ENCODE measurements at places on chromosomes 12 and 14.

GRCh38 chr14:74638066-74638465, 26.0 kb upstream of the LTBP2 start:
- DNase-seq: no peak

DNA sequence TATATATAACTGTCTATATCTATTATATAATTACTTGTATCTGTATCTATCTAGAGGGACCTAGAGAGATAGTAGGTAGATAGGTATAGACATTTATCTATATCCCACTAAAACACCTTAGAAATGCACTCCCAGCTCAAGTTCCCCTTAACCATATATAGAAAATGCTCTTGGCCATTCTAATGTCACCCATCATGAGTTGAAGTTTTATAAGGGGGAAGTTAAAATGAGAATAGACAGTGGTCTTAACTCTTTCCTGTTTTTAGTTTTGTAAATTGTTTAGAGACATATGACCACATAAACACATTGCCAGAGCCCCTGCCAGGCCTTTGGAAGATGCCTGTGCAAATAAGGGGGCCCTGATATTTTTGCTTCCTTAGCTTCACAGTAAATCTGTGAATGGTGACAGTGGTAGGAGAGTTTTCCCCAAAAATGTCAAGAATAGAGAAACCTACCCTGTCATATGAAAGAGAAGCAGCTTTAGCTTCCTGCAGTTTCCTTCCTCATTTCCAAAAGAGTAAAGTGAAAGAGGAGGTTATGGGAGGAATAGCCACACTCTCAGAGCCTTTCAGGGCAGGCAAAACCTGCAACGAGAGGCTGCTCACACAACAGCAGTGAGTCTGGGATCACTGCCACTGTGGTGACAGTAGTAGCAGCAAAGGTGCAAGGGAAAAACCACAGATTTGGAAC, 45.5 kb downstream of the MGST1 start:
- DNase-seq: no peak

DNA sequence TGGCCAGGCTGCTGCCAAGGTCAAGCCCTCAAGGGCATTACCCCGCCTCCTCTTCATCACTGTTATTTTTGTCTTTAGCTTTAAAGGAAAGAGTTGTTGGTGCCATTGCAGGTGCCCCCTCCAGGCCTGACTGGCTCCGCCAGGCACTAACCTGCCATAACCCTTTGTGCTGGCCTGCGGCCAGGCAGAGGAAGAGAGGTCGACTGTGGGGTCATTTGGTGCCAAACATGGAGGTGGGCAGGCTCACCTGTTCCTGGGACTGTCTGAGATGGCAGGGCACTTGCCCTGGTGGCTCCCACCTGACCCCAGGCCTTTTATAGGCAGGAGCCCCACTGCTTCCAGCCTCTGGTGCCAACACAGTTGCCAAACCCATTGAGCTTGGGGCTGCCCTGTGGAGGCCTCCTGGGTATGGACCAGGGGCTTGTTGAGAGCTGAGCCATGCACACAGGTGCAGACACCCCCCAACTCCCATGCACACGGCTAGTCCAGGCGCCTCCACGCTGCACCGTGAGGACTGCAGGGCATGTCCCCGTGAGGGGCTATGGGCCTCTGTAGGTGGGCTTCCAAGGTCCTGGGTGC, 29.4 kb upstream of the PLD4 start:
- DNase-seq: peak; percentile 15

DNA sequence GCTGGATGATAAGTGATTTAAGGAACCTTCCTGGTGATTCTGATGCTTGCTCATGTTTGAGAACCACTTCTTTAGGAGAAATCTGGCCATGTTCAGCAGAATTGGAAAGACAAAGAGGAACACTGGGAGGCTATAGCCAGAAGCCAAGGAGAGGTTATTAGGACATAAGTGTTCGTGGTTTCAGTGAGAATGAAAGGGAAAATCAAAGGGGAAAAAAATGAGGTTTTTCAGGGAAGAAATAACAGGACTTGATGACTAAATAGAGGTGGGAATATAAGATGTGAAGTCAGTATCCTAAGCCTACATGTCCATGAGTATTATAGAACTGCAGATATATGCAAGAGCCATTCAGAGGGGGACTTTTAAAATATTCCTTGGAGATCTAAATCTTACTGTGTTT, 95.6 kb downstream of the DAAM1 start:
- no peak for DNase-seq

DNA sequence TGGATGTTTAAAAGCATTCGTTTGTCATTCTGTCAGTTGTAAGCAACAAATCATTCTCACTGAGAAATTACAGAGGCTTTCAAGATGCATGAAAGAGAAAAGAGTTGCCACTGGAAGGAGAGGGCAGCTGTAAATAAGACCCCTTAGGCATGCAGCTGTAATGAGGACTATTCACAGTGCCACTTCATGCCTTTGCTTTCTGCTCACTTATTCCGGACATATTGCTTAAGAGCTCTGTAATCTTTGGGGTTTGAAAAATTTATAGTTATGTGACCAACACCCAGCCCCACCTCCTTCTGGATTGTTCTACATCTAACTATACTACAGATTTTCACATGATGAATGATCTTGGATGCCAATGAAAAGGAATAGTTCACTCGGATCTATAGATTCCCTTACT, 194.8 kb upstream of the DCN start:
- DNase-seq: no peak

DNA sequence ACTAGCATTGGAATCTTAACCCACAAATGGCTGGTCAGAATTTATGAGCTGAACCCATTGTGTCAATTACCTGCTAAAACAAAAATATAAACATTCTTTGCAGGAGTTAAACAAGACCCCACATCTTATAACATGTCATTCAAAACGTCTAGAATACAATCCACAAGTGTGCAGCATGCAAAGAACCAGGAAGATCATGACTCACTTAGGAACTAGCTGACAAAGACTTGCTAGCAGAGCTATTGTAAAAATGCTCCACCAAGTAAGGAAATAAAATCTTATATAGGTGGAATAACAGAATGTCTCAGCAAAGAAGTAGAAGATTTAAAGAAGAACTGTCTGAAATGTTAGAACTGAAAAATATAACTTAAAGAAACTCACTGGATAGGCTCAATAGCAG, 26.5 kb upstream of the POC1B start:
- DNase-seq: no peak

- DNase-seq: no peak
These were observed 20.1 kb upstream of the PLEKHD1 start for GRCh38 chr14:69464379-69464778.

DNA sequence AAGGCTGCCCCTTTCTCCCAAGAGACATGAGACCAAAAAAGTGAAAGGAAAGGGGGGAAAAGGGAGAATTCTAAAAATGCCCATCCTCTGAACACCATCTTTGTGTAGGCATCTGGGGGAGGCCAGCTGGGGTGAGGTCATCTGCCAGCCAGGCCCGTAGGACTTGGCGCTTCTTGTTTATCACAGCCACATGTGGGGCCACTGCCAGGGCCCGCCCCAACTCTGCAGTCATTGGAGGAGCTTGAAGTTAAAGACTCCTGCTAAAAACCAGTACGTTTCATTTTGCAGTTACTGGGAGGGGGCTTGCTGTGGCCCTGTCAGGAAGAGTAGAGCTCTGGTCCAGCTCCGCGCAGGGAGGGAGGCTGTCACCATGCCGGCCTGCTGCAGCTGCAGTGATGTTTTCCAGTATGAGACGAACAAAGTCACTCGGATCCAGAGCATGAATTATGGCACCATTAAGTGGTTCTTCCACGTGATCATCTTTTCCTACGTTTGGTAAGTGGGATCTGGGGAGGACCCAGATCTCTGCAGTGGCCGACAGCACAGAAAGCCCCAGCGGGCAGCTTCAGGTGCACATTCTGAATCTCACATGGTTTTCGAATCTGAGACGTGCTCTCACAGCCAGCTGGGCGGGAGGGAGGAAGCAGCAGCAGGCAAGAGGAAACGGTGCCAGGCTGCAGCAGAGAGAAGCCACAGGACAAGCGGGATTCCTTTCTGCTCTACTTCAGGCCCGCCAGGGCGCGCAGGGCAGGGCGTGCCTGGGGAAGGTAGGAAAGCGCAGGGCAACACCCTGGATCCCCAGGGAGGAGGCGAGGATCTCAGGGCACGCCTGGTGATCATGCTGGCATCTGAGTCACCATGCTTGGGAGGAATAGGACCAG, at the start of gene P2RX7:
Gene P2RX7 (plus strand): TSS at position 276 of the 881 bp plus-strand sequence. CDS start 95 bp downstream, at position 371.
- DNase-seq: peak; percentile 77

GRCh38 chr14:39097159-39097558, 5.9 kb downstream of the SEC23A start:
- DNase-seq: no peak

GRCh38 chr14:99562856-99563748, 40.9 kb downstream of the CCDC85C start:
- DNase-seq: no peak

DNA sequence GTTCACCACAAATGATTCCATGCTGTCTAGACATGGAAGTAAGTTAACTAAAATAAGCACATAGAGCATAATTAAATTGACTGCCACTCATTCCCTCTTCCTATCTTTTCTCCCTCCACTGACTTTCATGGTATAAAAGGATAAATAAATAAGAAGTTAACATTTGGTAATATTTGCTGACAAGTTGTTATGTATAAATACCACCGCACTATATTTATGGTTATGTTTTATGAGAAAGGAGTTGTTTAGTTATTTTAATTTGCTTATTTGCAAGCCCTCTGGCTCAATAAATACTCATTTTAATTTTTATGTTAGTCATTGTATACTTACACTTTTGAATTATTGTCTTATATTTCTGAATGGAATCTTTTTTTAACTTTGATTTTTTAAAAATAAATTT, 113.5 kb downstream of the MIPOL1 start:
- DNase-seq: no peak

GRCh38 chr12:31277081-31277480, 48.9 kb downstream of the SINHCAF start:
- no peak for DNase-seq

GRCh38 chr12:129610601-129611120, 293.2 kb downstream of the TMEM132D start:
- peak; percentile 71 for DNase-seq

DNA sequence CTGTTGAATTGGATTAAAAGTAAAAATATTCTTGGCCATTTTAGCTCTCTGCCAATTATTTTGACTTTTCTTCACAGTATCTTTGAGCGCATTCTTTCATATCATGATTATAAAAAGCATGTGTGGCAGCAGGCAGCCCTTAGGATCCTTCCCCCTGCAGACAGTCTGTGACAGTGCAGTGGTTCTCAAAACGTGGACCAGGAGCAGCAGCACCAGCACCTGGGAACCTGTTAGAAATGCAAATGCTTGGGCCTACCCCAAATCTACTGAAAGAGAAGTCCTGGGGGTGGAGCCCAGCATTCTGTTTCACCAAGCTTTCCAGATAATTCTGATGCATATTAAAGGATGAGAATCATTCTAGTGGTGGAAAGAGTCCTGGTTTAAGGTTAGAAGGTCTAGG, 155.6 kb downstream of the MON2 start:
- no peak for DNase-seq

DNA sequence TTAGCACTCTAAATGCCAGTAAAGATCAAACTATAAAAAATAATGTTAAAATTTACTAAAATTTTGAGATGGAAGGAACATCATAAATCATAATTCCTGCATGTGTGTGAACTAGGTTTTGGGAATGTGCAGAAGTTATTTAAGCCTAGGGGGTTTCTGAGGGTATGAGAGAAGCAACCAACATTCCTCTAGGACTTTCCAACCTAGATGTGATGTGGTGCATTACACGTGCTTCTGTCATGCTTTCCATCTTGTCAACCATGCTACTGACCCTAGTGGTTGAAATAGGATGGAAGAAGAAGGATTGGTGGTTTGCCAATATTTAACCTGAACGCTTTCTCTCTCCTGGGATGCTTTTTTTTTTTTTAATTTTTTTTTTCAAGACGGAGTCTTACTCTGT, 209.3 kb downstream of the AEBP2 start:
- DNase-seq: no peak

GRCh38 chr12:70068743-70069142, 174.5 kb upstream of the CNOT2 start:
- no peak for DNase-seq

Data from NCI-H1105 treated with DMSO at 0.1 percent for 48 hours (cell line).